Omental fat pad (tissue), 4 donors: ENCODE measurements at places on chromosomes 2 and 18. TPM values are rescaled to one million over a fixed set of nuclear protein-coding genes. Genes with fewer than 3 reads are reported as not detected.

- DNase-seq, result no peak
Measured at GRCh38 chr2:82539280-82539621, 1919.8 kb downstream of the SUCLG1 start.

GRCh38 chr2:29398384-29399237 lies 283.4 kb downstream of the CLIP4 start:
- DNase-seq, result no peak

GRCh38 chr2:17667898-17668297 lies 85.7 kb downstream of the SMC6 start:
- no peak for DNase-seq

Gene VIT
- total RNA-seq, result 20.4 TPM

DNA sequence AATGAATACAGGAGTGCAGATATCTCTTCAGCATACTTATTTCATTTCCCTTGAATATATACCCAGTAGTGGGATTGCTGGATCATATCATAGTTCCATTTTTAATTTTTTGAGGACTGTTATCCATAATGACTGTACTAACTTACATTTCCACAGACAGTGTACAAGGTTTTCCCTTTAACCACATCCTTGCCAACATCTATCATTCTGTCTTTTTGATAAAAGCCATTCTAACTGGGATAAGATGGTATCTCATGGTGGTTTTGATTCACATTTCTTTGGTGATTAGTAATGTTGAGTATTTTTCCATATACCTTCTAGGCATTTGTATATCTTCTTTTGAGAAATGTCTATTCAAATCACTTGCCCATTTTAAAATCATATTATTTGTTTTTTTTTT lies 325.2 kb downstream of the CYP26B1 start:
- no peak for DNase-seq

DNA sequence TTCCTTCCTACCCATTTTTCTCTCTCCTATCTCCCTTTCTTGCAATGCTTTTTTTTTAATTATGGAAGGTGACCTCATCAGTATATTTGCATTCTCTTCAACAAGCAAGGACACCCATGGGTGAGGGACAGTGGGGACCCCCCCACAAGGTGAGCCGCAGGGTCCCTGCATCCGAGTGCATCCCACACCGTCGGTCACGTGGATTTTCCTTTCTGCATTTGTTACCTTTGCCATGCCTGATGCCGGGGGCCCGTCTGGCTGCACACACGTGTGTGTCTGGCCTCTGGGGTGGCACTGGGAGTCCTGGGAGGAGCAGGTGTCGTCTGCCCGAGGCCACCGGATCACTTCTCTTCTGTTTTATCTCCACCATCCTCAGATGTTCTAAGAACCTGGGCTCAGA lies 30.1 kb upstream of the SNTG2 start:
- DNase-seq, result no peak

DNA sequence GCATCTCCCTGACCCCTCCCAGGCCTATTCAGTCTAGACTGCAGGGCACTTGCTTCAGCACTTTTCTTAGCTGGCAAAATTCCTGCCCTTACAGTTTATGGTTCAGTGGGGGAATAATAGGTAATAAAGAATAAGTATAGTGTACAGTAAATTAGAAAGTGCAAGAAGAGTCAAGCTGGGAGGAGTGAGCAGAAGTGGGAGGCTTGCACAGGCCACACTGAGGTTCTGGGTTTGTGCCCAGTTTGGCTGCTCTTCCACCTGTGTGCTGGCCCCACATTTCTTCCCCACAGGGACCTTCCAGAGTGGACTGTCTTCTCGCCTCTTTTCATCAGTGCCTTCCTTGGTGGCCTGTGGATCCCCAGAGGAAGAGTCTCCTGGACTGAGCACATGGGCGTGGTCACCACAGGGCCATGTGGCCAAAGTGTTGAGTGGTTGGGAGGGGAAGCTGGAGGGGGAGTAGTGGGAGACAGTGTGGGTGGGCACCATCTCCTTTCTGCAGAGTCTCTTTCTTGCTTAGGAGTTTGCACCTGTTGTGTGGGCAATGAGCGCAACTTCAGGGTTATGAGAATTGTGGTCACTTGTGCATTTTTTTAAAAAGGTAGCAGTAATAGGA lies 128.6 kb upstream of the ZSWIM2 start:
- DNase-seq, result no peak

GRCh38 chr2:20033322-20033721 lies 18.1 kb downstream of the LAPTM4A start:
- no peak for DNase-seq

Gene TSPYL6
- not detected for total RNA-seq

Gene PLEKHH2
- total RNA-seq, result 32.3 TPM

DNA sequence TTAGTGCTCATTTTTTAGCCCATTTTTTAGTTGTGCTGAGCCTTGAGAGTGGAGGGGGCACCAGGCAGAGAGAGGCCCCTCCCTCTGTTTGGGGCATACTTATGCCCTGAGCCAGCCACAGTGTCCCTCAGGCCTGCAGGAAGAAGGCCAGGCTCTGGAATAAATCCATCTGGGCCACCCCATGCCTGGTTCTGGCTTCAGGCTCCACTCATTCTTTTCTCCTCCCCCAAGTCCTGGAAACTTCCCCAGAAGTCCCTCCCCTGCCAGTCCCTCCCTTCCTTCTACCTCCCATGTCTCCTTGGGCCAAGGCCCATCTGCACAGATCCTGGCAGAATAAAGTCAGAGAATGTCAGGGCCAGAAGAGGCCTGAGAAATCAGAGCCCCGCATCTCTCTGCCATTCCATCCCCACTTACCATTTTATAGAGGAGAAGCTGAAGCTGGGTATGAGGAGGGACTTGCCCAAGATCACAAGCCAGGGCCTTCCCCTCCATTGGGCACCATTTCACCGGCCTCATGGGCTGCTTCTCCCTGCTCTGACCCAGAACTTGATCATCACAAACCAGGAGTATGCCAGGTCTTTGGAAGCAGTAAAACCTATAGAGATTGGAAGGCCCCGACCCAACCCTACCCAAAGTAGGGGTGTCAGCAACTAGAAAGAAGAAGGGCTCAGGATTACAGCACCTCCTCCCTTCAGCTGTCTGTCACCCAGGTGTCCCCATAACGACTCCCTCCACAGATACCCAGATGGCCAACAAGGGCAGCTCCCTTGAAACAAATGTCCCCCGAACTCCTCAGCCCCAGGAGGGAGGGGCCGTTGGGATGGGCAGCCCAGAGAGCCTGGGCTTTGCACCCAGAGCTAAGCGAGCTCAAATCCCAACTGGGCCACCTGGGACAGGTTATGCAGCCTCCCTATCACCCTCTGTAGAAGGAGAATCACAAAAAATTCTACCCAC lies 108.4 kb downstream of the POLR1A start:
- DNase-seq, result no peak

Gene TFCP2L1
- 2.0 TPM for total RNA-seq

GRCh38 chr2:64063924-64064331 lies 44.7 kb upstream of the VPS54 start:
- no peak for DNase-seq
